ENCODE measurements at places on chromosomes 6 and 20.
A peak's percentile ranks its signal among the peaks of the same experiment; 100 is the strongest.

DNA sequence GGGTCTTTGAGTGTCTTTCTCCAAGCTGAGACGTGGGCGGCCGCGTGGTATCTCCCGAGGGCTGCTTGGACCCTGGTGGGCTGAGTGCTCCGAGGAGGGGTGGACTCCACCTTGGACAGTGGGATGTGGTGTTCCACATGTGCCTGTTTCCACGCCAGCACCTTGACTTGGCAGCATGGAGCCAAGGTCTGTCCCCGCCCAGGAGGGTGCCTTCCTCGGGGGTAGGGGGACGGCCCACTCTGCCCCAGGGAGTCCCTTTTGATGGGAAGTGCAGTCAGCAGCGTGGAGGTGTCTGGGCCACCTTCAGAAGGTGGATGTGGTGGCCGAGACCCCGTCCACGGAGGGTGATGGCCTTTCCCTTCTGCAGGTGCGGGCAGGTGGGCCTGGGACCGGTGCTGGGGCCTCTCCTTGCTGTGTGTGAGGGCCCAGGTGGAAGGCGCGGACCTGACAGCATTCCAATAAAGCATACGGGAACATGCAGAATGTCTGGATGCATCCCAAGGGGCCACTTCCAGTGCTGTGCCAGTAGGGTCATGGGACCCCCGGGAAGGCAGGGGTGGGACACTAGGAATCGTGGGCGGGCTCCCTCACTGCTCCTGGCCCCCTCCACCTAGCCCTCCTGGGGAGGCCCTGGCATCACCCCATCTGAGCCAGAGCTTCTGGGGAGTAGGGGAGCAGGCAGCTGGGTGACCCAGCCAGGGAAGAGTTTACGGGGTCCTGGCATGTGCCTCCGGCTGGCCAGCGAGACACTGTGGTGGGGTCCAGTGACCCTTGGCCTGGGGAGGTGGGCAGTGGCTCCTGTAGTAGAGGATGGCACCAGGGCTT is 3.5 kb upstream of the COL20A1 start:
- no peak for DNase-seq

DNA sequence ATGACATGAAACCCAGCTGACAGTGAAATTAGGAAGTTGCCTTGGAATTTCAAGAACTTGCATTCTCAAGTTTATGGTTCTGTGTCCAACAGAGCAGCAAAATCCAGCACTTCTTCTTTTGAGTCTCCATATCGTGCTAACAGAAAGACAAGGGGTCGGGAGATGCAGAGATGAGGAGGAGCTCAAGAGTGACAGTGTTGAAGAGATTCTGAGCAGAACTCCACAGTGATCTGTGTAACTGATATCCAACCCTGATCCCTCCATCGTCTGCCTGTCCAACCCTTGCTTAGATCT is 21.2 kb upstream of the BTN1A1 start:
- no peak for DNase-seq

GRCh38 chr6:81793821-81794475 is 41.5 kb upstream of the TENT5A start:
- no peak for DNase-seq

GRCh38 chr6:71649915-71650314 is 236.4 kb upstream of the RIMS1 start:
- no peak for DNase-seq

DNA sequence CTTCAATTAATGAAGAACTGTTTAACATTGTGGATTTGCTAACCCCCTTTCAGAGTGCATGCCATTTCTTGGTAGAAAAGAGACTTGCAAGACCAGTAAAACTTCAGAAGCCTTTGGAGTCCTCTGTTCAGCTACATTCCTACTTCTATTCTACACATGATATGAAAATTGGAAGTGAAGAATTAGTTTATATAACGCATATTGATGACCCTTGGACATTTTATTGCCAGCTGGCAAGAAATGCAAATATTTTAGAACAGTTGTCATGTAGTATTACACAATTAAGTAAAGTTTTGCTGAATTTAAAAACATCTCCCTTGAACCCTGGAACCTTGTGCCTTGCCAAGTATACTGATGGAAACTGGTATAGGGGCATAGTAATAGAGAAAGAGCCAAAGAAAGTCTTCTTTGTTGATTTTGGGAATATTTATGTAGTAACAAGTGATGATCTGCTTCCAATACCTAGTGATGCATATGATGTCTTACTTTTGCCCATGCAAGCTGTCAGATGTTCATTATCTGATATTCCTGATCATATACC is 3.3 kb downstream of the TDRD6 start:
- no peak for DNase-seq

DNA sequence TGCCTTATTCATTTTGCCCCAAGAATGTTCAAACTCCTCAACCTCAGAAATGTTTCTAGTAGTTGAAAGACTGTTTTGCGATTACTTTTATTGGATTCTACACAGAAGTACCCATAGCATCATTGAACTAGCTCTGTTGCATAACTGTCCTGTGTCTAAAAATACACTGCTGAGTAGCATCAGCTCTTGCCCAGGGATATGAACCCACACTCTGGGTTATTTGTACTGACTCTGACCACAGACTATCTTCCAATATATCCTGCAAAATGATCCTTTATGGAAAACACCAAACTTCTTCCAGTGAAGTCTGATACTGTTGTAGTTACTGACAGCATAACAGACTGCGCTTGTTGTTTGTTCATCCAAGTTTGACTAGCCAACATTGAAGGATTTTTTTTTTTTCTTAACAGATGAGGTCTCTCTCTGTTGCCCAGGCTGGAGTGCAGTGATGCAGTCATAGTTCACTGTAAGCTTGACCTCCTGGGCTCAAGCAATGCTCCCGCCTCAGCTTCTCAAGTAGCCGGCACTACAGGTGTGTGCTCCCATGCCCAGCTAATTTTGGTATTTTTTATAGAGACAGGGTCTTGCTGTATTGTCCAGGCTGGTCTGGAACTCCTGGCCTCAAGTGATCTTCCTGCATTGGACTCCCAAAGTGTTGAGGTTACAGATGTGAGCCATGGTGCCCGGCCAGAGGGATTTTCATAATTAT is 49.9 kb downstream of the TULP4 start:
- DNase-seq, result no peak

- no peak for DNase-seq
These were observed 20.3 kb downstream of the MUCL3 start for GRCh38 chr6:30960907-30961673.

GRCh38 chr20:1825938-1826445 is 69.2 kb upstream of the SIRPA start:
- no peak for DNase-seq

- no peak for DNase-seq
These were observed 48.7 kb upstream of the TAB2 start for GRCh38 chr6:149268768-149269167.

DNA sequence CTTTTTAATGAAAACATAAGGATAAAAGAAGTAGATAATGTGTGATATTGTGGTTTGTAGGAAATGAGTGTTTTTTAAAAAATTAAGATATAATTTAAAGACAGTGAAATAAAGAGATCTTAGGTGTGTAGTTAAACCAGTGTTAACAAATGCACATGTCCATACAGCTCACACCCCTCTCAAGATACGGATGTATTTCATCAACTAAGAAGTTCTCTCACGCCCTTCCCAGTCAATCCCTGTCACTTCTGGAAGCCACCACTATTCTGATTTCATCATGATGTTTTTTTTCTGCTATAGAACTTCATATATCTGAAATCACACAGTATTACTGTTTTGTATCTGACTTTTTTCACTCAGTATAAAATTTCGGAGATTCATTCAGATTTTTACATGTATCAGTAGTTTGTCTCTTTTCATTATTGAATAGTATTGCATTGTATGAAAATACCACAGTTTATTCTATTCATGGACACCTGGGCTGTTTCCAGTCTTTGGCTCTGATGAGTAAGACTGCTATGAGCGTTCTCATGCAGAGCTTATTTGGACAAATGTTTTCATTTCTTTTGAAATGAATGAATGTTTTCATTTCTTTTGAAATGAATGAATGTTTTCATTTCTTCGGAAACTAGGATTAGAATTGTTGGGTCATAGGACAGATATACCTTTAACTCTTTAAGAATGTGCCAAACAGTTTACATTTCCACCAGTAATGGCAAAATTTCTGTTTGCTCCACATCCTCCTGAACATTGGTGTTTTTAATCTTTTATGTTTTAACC is 49.7 kb upstream of the ELOVL5 start:
- no peak for DNase-seq

GRCh38 chr6:6895929-6896328 is 211.8 kb upstream of the RREB1 start:
- DNase-seq, result no peak

DNA sequence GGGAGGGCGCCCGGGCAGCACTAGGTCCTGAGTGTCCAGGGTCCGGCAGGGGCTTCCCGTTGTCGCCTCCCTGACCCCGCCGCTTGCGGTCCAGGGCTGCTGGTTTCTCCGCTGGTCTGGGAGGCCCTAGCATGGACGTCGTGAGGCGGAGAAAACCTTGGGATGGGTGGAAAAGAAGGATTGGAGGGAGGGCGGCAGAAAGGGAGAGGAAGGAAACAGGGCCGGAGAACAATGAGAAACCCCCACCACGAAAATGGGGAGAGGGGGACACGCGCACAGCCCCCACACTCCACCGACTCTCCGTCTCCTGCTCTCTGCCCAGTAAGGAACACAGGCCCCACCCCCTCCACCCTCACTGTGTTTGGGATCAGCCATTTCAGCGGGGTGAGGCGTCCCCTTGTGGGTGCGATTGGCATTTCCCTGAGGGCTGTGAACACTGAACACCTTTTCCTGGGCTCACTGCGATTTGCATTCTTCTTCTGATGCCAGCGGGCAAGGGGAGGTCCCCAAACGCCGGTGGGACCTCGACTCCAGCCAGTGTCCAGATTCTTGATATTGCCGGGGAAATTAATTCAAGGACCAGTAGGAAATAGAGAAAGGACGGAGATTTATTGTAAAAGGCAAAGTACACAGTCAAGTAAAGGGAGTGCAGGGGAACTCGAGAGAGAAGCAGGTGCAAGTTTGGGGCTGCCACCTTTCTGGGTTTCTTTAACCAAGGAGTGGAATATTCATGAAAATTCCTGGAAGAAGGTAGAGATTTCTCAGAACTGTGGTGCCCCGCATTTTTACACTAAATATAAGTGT is 3.3 kb upstream of the RAET1G start:
- DNase-seq, result peak; percentile 43

- DNase-seq, result no peak
These were observed at the start of gene RAET1L for GRCh38 chr6:150025201-150025917. Gene RAET1L, minus strand, starts transcription at chr6:150025532. Its CDS starts 61 bp downstream, at chr6:150025471.

- DNase-seq, result no peak
These were observed 42.8 kb downstream of the INSM1 start for GRCh38 chr20:20410678-20411077.

DNA sequence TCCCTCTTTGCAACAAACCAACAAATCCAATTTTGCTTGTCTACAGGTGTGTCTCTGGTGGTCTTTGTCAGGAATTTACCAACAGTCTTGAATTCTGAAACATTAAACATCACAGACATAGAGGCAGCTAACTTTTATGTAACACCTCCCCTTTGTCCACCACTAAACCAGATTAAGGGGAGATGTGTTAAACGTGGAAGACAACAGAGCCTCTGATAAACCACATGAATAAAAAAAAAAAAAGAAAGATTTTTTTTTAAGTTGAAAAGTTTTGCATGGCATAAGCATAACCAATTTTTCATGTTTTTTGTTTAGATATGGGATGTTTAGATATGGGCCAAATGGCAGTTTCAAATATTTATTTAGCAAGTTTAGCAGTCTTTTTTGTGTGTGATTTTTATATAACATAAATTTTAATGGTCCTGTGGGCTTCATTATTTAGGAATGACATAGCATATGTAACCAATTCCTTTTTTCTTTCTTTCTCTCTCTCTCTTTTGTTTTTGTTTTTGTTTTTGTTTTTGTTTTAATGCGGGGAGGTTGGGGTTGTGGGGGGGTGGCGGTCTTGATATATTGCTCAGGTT is 60.7 kb upstream of the BTN3A2 start:
- no peak for DNase-seq

GRCh38 chr6:75604294-75604693 is 2.6 kb downstream of the SENP6 start:
- no peak for DNase-seq

DNA sequence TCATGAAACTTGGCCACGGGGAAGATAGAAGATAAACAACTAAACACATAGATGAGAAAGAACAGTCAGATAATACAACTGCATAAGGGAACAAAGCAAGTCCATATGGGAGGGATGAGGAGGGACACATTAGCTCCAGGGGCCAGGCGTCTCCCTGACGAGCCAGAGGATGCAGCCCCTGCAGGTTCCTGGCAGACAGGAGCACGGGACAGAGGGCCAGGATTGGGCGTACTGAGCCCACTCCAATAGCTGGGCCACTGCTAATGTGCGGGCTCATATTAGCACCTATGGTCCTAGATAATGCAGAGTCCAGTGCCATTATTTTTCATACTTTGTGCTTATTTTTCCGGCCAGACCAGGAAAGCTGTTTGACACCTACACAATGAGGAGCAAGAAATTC is 182.9 kb downstream of the ANKRD60 start:
- DNase-seq, result no peak

DNA sequence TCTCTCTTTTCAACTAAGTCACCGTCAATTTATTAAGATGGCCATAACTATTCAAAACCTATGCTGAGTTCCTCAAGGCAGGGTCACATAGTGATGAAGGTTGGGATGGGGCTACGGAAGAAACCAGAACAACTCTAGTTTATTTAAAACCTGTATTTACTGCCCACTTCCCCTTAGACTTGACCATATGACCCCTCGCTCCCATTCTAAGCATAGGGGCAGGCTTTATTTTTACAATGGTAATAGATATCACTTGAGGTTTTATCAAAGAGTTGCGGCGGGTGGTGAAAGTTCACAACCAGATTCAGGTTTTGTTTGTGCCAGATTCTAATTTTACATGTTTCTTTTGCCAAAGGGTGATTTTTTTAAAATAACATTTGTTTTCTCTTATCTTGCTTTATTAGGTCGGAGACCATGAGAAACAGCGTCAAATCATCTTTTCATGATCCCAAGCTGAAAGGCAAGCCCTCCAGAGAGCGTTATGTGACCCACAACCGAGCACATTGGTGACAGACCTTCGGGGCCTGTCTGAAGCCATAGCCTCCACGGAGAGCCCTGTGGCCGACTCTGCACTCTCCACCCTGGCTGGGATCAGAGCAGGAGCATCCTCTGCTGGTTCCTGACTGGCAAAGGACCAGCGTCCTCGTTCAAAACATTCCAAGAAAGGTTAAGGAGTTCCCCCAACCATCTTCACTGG is 5.5 kb downstream of the EDN1 start:
- DNase-seq, result no peak

DNA sequence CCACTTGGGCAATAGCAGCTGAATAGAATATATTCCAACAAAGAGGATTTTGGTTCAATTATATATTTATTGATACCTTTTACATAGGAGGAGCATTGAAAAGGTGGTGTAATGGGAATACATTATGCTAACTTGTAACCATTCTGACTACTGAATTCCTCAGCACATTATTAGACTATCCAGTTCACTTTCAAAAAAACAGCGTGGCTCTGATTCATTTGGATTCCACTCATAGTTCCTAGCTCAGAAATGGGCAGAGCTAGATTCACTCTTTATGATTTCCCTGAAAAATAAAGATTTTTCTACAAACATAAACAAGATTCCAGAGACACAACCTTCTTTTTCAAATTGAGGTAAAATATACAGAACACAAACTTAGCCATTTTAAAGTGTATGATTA is 9.2 kb upstream of the TRERF1 start:
- DNase-seq, result no peak

GRCh38 chr6:56172144-56172543 is 75.2 kb downstream of the COL21A1 start:
- DNase-seq, result no peak

- no peak for DNase-seq
These were observed 1.7 kb downstream of the PRR18 start for GRCh38 chr6:166306378-166307081.

GRCh38 chr6:44527583-44528369 is 140.3 kb downstream of the CDC5L start:
- DNase-seq, result no peak

- DNase-seq, result no peak
These were observed 463 bp upstream of the HLA-DMB start for GRCh38 chr6:32941214-32941768.

Measured in activated CD4-positive, CD25-positive, alpha-beta regulatory T cell (primary cell).